ENCODE measurements at places on chromosomes 2 and 18.
A peak's percentile ranks its signal among the peaks of the same experiment; 100 is the strongest.

- no peak for DNase-seq
These were observed 38.6 kb upstream of the ARL4C start for GRCh38 chr2:234535464-234535863.

DNA sequence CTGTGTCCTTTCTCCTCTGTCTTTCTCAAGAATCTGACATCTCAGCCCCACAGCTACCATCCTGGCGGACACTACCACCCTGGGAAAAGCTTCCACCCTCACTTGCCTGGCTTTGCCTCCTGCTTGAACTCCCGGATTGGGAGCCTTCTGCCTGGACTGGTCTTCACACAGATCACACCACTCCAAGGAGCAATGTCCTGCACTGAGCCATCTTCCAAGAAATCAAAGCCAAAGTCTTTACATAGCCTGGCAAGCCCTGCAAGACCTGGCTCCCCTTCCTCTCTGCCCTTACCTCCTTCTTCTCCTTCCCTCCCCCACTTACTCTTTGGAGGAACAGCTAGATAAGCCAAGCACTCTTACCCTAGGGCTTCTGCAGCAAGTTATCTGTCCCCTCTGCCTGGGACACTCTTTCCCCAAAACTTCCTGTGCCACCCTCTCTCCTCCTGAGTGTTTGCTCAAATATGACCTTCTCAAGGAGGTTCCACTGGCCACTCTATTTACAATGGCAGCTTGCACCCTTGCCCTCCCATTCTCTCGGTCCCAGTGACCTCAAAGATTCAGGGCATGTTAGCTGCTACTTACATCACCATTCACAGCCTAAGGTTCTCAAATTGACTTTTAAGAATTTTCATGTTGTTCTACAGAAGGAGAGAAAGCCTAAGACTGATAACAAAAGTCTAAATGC, 9.7 kb downstream of the ATP8B1 start:
- peak; percentile 53 for DNase-seq

DNA sequence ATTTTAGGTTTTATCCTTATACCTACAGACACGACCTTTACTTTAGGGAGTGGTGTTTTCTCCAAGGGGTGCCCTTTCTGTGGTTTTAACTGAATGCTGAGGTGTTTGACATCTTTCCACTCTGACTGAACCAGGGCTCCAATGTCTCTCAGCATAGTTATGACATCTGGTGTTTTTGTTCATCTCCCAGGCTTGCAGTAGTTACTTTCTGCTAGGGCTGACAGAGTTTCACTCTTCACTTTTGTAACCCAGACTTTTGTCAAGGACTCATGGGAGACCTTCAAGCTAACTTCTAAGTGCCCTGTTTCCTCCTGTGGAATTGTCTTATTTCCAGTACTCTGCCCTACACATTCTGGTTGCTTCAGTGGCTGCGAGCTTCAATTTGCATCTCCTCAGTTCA, 103.1 kb downstream of the CCDC85A start:
- DNase-seq = no peak

- no peak for DNase-seq
These were observed 165.3 kb downstream of the ATAD2B start for GRCh38 chr2:23761638-23762037.

- DNase-seq = no peak
These were observed 2.0 kb downstream of the SATB2 start for GRCh38 chr2:199455545-199456382.

DNA sequence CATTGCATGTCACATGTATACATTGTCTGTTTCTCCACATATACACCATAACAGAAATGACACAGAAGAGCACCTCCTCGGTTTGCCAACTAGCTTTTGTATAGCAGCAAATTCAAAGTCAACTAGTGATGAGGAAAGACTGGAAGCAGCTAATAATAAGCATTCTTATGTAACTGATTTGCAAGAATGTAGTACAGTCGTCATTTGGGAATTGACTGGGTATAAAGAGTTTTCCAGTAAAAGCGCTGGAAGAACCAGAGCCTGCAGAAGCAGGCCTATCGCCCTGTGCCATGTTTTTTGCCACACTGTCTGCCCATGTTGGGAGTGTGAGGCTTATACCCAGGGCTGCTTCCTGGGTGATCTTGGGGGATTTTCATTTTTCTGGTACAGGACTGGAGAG, 310.6 kb downstream of the GBX2 start:
- no peak for DNase-seq

- DNase-seq = no peak
These were observed 59.5 kb upstream of the THUMPD2 start for GRCh38 chr2:39838589-39838988.

DNA sequence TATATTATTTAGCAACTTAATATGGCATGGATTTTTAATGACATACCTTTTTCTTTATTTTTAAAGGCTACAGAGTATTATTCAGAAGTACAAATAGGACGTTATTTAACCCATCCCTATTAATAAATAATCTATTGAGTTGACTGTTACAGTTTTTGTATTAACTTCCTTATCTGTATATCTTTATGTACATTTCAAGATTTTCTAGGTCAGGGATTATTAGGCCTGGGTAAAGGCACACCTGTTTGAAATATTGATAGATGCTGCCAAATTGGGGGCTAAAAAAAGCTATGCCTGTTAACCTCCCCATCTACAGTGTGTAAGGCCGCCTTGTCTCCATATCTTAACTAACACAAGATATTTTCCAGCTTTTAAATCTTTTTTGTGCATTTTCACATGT, 6.6 kb downstream of the NPAS2 start:
- no peak for DNase-seq

DNA sequence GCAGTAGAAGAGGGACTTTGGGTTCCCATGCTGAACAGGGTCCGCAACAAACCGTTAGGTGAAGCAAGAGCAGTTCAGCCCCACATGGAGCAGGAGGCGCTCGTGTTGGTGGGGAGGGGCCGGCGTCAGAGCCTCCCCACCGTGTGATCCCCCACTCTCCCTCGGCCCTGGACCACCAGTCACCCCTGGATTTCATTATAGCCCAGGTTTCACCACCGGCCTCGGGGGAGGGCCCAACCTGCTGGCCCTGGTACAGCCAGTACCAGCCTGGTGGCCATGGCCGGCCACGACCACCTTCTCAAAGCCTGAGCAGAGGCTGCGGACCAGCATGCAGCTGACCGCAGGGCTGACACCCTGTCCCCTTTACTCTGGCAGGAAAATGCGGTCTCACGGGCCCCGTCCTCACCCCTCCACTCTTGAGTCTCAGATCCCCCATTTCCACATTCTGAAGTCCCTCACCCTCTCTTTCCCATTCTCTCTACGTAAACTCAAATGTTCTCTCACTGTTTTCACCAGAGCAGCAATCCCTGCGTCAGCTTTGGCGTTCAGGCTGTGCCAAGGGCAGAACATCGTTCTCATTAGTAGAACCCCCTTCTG, 8.6 kb downstream of the MLPH start:
- no peak for DNase-seq

GRCh38 chr2:200617156-200618053, 31.6 kb downstream of the AOX1 start:
- DNase-seq = no peak

GRCh38 chr2:206736935-206737334, 18.7 kb upstream of the DYTN start:
- DNase-seq = no peak

GRCh38 chr2:129325151-129325550, 654.3 kb upstream of the RAB6C start:
- no peak for DNase-seq

- DNase-seq = peak; percentile 76
These were observed 79.1 kb downstream of the AP1S3 start for GRCh38 chr2:223758131-223758840.

- DNase-seq = no peak
These were observed 11.2 kb upstream of the FN1 start for GRCh38 chr2:215447056-215447455.

- no peak for DNase-seq
These were observed 90.3 kb downstream of the TACR1 start for GRCh38 chr2:75108937-75109482.

DNA sequence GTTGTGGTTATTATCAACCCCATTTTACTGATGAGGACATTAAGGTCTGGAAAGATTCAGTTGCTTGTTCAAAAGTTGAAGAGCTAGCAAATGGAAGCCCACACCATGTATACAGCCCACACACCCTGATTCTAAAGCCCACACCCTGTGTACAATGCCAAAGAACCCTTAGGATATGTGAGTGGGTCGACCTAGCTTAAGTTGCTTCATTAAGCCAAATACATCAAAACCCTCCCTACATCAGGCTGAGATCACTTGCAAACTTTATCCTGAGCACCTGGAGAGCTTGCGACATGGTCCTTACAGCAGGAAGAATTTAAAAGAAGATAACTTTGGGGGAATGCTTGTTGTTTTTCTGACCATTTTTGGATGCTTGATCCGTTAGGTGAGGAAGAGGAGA, 435 bp upstream of the ARHGAP25 start:
- no peak for DNase-seq

DNA sequence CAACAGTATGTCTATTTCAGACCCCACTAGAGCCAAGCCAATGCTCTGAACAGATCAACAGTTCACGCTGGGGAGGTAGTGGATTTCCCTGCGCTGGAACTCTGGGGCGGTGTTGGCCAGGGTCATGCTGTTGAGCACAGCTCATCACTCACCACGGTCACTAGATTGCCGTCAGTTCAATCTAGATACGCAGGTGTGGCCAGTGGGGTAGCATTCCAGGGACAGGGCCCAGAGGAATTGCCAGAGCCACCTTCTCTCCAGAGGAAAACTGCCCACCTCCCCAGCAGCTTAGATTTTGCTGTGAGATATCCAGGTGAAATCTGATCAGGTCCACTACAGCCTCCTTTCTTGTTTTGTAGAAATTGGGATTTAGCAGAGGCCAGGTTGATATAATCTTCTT, 101.8 kb downstream of the SOX11 start:
- DNase-seq = no peak

- DNase-seq = no peak
These were observed 967.8 kb downstream of the BCL11A start for GRCh38 chr2:59585655-59586054.

DNA sequence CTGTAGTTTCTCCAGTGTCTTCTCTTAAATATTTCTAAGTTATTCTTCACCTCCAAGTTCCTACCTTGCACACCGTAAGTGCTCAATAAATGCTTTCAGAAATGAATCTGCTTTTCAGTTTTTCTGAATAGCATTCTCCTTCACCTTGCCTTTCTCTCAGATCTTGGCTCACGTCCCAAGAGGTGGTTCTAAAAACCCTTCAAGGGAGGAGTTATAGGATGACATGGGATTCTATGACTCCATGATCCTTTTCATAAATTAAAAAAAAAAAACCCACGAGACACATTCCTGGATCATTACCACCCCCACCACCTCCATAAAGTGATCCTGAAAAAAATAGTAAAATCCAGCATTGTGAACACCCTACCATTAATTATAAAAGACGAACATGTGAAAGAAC, 11.7 kb downstream of the KCTD1 start:
- DNase-seq = no peak

GRCh38 chr2:100675855-100676254, 113.1 kb downstream of the PDCL3 start:
- no peak for DNase-seq

DNA sequence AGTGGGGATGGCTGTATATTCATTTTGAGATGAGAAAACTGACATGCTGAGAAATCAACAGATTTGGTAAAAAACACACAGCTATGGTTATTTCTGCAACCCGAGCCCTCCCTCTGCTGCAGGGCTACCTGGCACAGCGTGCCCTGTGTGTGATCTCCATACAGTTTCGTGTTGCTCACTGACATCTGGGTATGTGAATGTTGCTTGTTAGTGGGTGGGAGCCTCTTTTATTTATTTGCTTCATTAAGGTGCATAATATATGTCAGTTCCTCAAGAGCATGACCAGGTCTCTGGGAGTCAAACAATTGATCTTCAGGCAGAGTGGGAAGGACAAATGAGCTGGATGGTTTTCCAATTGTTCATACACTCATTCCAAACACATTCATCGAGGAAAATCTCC, 139.1 kb upstream of the FHL2 start:
- no peak for DNase-seq

- DNase-seq = no peak
These were observed 17.4 kb downstream of the HAT1 start for GRCh38 chr2:171939743-171940071.
